ELR (cell line): ENCODE measurements at places on chromosomes 2 and 18.
A peak's percentile ranks its signal among the peaks of the same experiment; 100 is the strongest.

DNA sequence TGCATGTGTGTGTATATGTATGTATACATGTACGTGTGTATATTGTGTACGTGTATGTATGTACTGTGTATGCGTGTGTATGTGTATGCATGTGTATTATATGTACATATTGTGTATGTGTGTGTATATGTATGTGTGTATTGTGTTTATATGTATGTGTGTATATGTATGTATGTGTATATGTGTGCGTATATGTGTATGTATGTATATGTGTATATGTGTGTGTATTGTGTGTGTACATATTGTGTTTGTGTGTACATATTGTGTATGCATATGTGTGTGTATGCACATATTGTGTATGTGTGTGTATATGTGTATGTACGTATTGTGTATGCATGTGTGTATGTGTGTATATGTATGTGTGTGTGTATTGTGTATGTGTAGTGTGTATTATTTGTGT lies 15.6 kb upstream of the NEU4 start:
- no peak for DNase-seq

DNA sequence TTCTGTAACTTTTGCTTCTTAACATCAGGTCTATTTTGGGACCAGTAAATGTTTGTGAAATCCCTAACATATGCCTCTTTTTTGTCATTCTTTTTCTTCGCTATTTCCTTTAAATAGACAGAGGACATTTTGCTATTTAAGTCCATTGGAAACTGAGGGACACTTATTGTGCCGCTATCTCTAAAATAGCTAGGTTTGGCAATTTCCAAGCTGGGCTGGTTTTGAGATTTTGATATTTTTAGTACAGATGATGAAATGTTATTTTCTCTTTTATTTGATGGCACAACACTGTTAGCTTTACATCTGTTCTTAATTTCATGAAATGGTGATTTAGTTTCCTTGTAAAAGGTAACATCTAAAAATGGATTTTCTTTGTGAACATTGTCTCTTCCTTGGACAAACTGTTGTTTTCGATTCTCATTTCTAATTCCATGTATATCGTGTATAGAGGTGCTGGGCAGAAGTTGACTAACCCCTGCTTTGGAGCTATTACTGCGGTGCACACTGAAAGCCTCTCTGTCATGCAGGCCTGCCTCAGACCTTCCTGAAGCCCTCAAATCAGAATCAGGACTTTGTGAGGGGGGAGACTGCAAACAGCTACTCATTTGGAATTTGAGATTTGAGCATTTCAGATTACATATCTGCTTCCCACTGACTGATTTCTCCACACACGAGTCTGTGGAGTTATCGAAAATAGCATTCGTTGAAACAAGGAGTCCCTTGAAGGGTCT lies 594 bp downstream of the RAD51AP2 start:
- no peak for DNase-seq

DNA sequence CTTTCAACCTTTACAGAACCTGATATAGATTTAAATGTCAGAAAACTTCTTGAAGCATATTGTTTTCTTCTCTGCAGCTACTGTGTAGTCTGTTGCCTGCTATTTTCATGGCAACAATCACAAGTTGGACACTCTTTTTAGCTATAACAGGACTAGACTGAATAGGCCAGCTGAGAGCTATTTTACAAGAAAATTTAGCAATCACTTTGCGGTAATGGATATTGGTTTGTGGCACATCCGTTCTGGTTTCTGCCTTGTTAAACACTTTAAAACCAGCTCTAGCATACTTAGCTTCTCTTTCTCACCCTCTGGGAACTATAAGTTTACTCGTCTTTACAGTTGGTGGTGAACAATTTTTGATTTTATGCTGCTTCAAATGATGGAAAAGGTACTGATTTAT lies 125.7 kb downstream of the MAP2 start:
- DNase-seq, result no peak

- peak; percentile 68 for DNase-seq
These were observed 32.7 kb upstream of the MAP4K3 start for GRCh38 chr2:39469807-39470206.

DNA sequence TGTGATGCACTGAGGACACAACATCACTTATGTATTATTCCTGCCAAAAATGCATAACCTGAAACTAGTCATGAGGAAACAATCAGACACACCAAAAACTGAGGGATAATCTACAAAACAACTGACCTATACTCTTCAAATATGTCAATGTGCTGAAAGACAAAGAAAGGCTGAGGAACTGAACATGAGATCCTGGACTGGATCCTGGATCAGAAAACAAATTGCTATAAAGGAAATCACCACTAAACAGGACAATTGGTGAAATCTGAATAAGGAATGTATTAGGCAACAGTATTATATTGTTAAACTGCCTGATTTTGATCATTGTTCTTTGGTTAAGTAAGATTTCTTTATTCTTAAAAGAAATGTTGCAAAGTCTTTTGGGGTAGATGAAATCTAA lies 28.8 kb downstream of the CUL3 start:
- DNase-seq, result no peak

DNA sequence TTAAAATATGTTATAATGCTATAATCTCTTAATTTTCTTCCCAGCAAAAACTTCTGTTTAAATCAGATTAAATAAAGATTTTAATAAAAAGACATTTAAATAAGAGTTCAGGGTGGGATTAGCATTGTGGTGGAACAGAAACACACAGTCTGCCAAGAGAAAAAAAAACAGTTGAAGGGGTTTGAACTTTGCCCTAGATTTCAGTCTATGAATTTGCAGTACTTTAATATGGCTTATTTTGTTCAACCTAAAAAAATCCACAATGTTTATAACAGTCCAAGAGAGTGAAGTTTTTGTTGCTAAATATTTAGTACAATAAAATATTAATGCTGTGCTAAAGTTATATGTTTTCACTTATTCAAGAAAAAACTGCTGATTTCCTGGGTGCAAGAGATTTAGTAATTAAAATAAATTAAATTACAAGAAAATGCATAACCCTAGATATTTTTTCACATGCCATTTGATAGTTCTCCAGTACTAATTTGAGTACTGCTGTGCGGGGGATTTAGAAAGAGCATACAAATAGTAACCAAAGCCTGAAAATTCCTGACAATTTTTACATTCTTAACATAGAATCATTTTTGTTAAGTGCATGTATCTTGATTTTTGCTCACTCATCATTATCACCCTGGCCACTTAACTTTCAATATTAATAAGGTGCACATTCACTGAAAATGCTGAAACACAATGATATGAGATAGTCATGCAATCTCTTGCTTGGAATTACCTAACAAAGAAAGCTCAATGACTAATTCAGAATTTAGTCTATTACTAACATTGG lies 52.6 kb downstream of the SLC40A1 start:
- no peak for DNase-seq

DNA sequence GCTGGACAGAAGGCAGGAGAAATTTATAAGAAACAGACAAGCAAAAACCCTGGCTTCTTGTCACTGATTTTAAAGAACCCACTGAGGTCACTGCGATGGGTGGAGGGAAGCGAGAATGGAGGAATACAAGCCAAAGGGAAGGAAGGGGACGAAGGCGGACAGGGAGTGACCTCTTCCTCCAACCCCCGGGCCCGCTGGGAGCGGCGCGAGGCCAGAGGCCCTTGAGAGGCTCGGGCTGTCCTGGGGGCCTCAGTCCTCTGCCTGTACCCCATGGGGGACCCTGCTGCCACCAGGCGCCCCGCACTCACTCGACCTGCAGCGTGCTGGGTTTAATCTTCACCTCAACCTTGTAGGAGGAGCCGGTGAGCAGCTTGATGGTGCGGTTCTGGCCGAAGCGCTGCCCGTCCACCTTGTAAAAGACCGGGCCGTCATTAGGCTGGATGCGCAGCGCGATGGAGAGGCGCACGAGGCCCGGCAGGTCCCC lies 793 bp downstream of the CNRIP1 start:
- no peak for DNase-seq

DNA sequence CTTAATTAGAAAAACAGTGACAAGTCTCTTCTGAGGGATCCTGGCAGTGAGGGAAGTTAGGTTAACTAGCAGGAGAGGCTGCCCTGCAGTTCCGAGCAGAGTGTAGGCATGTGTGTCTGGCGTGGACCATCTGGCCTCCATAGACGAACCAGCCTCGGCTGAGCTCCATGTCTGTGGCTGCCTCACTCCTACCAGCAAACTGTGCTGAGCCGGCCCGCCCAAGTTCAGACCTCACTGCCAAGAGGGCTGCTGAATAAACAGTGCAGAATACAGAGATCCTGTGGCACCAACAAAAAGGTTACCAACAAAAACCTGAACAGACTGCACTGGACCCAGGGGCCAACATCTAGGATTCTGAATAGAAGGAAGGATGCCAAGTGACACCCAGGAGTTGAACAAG lies 27.3 kb downstream of the INO80C start:
- DNase-seq, result no peak

DNA sequence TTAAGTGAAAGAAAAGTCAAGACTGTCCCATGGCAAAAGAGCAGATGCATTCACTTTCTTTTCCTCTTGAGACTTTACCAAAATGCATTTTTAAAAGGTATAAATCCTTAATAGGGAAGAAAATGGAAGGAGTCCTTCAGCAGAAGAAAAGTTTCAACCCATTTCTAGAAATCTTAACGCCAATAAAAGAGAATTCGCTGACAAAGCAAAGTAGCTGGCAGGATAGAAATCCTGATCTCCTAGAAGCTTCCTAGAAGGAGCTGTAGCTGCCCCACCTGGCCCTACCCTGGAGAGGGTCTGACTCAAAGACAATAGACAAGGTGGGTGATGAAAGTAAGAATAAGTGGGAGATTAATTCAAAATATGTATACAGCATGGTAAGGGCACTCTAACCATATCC lies 144.9 kb upstream of the PKDCC start:
- DNase-seq, result no peak

GRCh38 chr2:226791056-226791486 lies 8.5 kb downstream of the IRS1 start:
- DNase-seq, result peak; percentile 59

GRCh38 chr2:50346629-50347357 lies 685.1 kb downstream of the NRXN1 start:
- DNase-seq, result no peak

GRCh38 chr18:48884771-48885170 lies 66.0 kb downstream of the SMAD7 start:
- DNase-seq, result no peak

GRCh38 chr2:187338679-187339121 lies 109.4 kb downstream of the CALCRL start:
- DNase-seq, result no peak

DNA sequence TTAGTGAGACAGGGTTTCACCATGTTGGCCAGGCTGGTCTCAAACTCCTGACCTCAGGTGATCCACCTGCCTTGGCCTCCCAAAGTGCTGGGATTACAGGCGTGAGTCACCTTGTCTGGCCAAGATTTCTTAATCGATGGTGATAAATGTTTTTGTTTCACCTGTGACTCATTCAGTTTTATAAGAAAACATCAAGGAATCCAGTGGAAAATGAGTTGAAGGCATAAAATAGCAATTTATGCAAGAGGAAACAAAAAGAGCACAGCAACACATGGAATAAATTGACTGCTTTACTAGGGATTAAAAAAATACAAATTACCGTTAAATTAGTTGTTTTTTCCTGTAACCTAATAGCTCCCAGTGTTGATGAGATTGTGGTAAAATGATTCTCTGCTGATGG lies 80.2 kb downstream of the CDK15 start:
- peak; percentile 86 for DNase-seq

DNA sequence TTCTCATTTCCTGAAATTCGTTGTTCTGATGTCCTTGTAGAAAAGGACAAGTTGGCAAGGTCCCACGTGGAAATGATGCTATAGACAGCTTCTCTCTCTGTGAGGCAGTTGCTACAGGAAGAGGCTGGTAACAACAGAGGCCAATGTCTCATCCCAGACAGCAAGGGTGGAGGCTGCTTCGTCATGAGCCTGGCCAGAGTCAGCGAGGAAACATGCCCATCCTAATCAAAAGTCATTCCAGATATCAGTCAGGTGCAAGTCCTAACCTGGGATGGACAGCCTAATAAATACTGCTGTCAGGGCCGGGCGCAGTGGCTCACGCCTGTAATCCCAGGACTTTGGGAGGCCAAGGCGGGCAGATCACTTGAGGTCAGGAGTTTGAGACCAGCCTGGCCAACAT lies 6.4 kb upstream of the SMAD7 start:
- DNase-seq, result peak; percentile 77

DNA sequence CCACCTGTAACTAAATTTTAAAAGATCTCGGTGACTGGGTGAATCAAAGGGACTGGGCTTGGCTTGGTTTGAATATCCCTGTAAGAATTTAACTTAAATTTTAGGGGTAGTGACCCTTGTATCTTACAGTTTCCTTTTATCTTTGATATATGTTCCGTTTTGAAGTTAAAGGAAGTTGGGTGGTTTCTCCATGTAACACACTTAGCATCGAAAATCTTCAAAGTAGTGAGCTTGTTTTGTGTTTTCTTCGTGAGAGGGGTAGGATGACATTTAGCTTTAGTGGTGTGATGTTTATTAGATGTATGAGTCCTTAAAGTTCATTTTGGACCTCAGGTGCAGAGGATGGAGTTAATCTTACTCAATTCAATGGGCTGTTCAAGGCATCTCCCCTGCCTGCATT lies 1.6 kb downstream of the WDR7 start:
- DNase-seq, result no peak

DNA sequence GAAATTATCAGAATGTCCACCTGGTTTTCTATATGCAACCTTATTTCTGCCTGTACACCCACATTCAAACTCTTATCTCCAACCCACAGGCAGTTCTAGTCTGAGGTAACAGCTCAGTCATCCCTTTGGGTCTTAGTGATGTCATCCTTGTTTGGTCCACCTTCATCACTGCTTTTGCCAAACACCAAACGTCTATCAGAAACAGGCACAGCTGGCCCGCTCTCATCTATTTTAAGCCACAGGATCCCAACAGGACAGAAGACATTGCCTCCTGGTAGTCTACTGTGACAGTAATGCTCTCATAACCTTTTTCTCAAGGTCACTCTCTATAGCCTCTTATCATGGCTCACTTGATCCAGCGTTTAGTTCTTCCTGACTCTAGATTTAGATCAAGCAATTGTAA lies 99.0 kb upstream of the CHAC2 start:
- DNase-seq, result no peak

DNA sequence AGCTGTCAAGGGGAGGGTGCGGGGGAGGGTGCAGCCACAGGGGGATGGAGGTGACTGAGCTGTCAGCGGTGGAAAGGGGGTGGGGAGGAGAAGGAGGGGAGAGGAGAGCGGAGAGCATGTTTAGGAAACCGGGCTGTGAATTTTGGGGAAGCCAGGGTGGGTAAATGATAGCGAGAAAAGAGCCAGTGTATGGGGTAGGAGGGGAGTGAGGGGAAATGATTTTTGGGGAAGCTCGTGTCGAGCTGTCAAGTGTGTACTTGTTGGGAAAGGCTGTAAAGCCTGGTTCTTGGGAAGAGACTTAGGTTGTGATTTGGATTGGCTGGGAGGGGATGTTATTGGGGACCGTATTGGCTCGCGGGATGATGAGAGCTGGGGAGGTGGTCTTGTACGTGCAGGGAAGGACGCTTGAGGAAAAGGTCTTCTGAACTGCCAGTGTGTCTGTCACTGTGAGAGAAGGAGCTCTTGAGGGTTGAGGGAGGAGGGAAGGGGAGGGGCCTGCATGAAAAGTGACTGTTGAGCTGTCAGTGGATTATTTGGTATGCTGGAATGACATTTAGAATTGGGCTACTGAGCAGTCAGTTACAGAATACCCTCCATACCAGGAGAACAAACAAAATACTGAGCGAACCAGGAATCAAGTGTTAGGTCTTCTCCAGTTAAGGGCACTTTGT lies 1.0 kb downstream of the UBR3 start:
- DNase-seq, result peak; percentile 58
